ENCODE measurements at places on chromosomes 6 and 20. TPM values are rescaled to one million over a fixed set of nuclear protein-coding genes. Genes with fewer than 3 reads are reported as not detected.

GRCh38 chr20:23626040-23626620 is 11.6 kb downstream of the CST3 start:
- H3K36me3 ChIP-seq, result no peaks in the 10 kb centered on the region
- DNase-seq, result no peak
- H3K4me1 ChIP-seq, result no peaks in the 10 kb centered on the region
- H3K27me3 ChIP-seq, result no peaks in the 10 kb centered on the region
- H3K27ac ChIP-seq, result no peak overlapping the region

DNA sequence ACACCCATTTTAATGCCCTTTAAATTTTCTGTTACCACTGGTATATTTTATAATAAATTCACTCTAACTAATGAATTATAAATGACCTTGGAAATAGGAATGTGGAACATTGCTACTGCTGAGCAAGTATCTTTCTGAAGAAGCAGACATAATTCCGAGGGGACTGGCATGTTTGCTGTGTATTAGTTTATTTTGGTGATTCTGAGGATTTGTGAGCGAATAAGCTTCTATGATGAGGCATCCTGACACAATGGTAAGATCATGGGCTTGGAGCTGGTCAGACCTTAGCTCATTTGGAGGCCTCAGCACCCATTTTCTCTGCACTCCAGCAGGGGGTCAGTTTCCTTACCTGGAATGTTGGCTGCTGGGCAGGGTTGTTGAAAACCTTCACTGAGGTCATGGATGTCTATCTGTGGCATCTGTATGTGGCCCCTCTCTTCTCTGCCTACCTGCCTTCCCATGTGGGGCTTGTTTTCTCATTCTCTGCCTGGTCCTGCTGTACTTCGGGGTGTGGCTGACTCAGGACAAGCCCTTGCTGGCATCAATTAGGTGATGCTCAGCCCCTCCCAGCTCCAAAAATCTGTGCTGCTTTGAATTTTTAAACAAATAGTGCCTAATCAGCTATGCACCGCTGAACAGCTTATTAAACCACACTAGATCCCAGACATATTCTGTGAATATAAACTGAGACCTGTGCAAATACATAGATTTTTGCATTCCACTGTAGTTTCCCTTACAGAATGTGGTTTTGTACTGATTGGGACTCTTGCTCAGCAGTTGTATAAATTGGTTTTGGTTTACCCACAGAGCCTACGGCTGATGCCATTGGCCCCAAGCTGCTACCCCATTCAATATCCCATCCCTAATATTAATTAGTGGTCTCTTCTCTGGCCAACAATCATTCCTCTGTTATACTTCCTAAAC is 10.7 kb downstream of the ARID1B start:
- no peaks in the 10 kb centered on the region for H3K4me1 ChIP-seq
- no peak overlapping the region for H3K27ac ChIP-seq
- no peaks in the 10 kb centered on the region for H3K36me3 ChIP-seq

GRCh38 chr6:132464538-132465256 is 48.2 kb downstream of the STX7 start:
- H3K4me3 ChIP-seq, result no peak overlapping the region
- no peak overlapping the region for H3K27ac ChIP-seq
- DNase-seq, result no peak
- no peaks in the 10 kb centered on the region for H3K27me3 ChIP-seq
- H3K36me3 ChIP-seq, result no peaks in the 10 kb centered on the region

NRSN1 gene
- total RNA-seq, result not detected

DNA sequence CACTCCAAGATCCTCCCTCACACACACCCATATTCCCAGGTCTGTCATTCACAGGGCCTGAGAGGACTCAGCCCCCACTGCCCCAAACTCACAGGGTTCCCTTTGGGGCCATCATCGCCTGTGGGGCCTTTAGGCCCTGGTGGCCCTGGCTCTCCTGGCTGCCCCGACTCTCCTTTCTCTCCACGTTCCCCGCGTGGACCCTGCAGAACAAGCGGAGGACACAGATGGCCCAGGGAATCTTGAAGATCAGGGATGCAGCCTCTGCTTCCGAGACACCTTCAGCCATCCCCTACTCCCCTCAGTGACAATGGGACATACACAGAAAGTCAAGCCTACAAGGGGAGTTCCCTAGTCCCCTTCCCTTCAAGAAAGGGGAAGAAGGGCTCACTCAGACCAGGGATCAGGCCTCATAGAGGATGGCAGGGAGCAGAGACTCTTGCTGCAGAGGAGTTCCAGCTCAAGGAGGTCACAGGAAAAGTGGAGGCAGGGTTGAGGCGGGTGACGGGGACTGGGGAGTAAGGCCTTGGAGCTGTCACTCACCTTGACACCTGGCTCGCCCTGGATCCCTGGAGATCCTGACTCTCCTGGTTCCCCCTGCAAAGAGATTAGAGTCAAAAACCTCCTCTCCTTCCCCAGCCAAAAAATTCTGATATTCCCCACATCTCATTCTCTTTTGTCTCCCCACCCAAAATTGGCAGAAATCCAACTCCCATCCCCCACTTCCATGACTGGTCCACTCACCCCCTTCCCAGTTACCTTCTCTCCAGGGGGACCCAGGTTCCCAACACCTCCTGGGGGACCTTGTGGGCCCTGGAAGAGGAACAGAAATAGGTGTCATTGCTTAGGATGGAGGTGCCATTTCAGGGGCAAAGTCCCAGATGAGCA is 22.7 kb downstream of the COL11A2 start:
- no peak overlapping the region for H3K4me3 ChIP-seq
- H3K36me3 ChIP-seq, result no peaks in the 10 kb centered on the region

TGM3 gene
- not detected for total RNA-seq

DNA sequence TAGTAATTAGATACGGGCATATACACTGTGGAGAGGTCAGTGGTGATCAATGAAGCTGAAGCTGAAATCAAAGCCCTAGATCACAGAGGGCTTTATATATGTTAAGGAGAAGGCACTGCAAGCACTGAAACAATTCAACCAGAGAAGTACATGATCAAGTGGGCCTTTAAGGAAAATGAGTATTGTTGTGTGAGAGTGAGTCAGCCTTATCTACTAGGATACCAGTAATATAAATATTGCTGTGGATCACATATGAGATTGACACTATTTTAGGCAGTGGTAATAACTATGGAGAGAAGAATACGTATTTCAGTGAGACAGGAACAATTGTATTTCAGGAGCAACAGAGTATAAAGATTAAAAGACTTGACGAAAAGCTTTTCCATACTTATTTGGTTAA is 1172.2 kb upstream of the GJE1 start:
- H3K4me3 ChIP-seq, result no peak overlapping the region
- no peaks in the 10 kb centered on the region for H3K4me1 ChIP-seq
- H3K27me3 ChIP-seq, result no peaks in the 10 kb centered on the region
- no peak overlapping the region for H3K27ac ChIP-seq
- no peaks in the 10 kb centered on the region for H3K36me3 ChIP-seq
- DNase-seq, result no peak

MUC21 gene
- not detected for total RNA-seq

DNA sequence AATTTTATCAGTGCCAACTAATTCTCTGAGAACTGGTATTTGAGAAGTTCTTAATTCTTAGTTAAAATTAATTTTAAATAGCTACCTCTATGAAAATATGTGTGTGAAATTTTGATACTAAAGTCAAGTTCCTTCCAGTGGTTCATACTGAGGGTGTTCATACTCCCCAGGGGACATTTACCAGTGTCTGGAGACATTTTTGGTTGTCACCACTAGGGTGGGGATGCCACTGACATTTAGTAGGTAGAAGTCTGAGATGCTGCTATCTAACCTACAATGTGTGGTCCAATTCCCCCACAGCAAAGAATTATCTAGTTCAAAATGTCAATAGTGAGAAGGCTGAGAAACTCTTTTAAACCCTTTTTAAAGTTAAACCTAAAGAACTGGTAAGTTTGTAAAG is 463.8 kb downstream of the ADGRB3 start:
- no peaks in the 10 kb centered on the region for H3K27me3 ChIP-seq
- no peaks in the 10 kb centered on the region for H3K36me3 ChIP-seq
- no peak for DNase-seq
- no peaks in the 10 kb centered on the region for H3K4me1 ChIP-seq
- no peak overlapping the region for H3K4me3 ChIP-seq

- H3K4me1 ChIP-seq, result no peaks in the 10 kb centered on the region
- no peak for DNase-seq
- H3K36me3 ChIP-seq, result no peaks in the 10 kb centered on the region
- H3K27ac ChIP-seq, result no peak overlapping the region
- no peak overlapping the region for H3K4me3 ChIP-seq
- no peaks in the 10 kb centered on the region for H3K27me3 ChIP-seq
Observed at GRCh38 chr6:4264601-4265000, 129.2 kb upstream of the ECI2 start.

IL20RA gene
- 1.7 TPM for total RNA-seq

DNA sequence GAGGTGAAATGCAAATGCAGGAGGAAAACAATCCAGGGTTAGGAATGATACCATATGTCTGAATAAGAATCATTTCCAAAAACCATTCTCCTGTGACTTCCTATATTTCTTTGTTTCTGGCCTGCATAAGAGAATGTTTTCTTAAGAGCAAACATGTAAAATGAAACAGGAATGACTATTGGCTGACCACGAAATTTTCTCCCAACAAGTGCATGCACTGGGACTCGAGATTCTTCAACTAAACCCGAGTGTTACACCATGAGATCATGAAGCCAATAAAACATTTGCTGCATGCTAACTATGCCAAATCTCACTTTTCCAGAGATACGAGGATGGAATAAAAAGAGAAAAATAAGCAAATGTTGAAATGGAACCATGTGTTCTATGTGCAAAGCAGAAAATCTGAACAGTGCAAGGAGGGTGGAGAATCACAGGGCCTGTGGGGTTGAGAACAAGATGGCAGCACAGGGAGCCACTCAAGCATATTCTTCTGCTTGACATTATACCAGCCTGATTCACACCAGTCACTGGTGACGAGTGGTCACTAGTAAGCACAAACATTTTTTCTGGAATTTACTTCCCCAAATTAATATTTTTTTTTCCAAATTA is 212.2 kb upstream of the FOXA2 start:
- H3K36me3 ChIP-seq, result no peaks in the 10 kb centered on the region
- H3K4me1 ChIP-seq, result no peaks in the 10 kb centered on the region
- H3K4me3 ChIP-seq, result no peak overlapping the region
- H3K27me3 ChIP-seq, result no peaks in the 10 kb centered on the region

TNFRSF6B gene
- 4.2 TPM for total RNA-seq

- no peak overlapping the region for H3K27ac ChIP-seq
- no peak for DNase-seq
- H3K4me1 ChIP-seq, result no peaks in the 10 kb centered on the region
- H3K27me3 ChIP-seq, result no peaks in the 10 kb centered on the region
- no peak overlapping the region for H3K4me3 ChIP-seq
Observed at GRCh38 chr6:88669475-88669874, 293.9 kb downstream of the RNGTT start.

- peaks cover 39% of the 10 kb centered on the region for H3K4me1 ChIP-seq
- no peak overlapping the region for H3K4me3 ChIP-seq
- no peaks in the 10 kb centered on the region for H3K27me3 ChIP-seq
- DNase-seq, result no peak
- no peak overlapping the region for H3K27ac ChIP-seq
Observed at GRCh38 chr20:3900187-3900604, 11.0 kb downstream of the PANK2 start.

MATN4 gene
- total RNA-seq, result not detected

KCNK17 gene
- total RNA-seq, result 1.7 TPM

Measured in Peyer's patch (tissue), 4 donors.